GM23248 (cell line): ENCODE measurements at places on chromosomes 1 and 21. TPM values are rescaled to one million over a fixed set of nuclear protein-coding genes. Genes with fewer than 3 reads are reported as not detected.
A peak's percentile ranks its signal among the peaks of the same experiment; 100 is the strongest.

DNA sequence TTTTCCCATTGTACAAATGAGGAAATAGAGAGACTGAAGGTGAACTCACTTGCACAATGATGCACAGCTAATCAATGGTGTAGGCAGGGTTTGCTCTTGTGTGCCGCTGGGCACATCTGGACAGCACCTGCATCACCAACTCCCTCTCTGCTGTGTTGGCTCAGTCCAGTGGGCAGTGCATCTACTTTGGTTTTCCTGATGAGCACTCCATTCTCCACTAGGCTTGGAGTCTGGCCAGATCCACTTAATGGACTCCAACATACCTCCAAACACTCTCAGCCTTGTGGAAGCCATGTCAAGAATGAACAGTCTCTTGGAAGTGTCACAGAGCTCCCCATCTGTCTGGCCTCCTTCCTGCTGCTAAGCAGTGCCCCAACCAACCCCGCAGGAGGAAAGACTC lies 152.2 kb downstream of the HIVEP3 start:
- no peak for DNase-seq

DNA sequence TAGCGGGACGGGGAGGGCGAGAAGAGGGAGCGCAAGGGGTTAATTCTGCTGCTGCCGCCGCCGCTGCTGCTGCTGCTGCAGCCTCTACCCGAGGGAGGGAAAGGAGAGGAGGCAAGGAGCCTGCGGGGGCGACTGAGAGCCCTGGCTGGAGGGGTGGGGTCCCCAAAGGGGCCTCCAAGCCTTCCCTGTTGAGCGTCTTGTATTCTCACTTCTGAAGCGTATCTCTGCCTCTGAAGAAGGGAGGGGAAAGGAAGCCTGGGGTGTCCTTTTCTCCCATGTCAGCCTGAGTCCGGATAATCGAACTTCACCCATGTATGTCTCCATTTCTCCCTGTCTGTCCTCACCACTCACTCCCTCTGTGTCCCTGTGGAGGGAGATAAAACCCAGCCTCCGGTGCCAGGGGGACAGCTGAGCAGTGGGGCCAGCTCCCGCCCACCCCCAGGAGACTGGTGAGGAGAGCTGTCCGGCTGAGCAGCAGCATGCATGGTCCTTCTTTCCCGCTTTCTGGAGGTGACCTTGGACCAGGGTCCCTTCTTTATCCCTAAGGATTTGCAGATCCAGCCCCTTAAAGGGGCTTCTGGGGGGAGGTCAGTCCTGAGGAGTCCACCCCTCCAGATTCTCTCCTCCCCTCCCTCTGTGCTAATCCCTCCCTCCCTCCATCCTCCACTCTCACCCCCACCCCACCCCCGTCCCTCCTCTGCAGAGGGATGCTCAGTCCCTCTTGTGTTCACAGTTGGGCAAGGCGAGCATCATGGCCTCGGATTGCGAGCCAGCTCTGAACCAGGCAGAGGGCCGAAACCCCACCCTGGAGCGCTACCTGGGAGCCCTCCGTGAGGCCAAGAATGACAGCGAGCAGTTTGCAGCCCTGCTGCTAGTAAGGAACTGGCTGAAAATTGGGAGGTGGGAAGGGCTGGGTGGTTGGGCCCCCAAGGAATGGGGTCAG lies 1.0 kb downstream of the NCDN start:
- peak; percentile 57 for DNase-seq

The KCNC4 gene
- polyA plus RNA-seq = 8.0 and 8.9 TPM in 2 replicates

The LIN28A gene
- polyA plus RNA-seq = 0.14 and 0.15 TPM in 2 replicates

The PROX1 gene
- polyA plus RNA-seq = 0.20 and 0.35 TPM in 2 replicates

- DNase-seq = no peak
Measured at GRCh38 chr1:167441222-167441621, 77.1 kb downstream of the CD247 start.

- no peak for DNase-seq
Measured at GRCh38 chr1:10939654-10940450, 72.6 kb upstream of the TARDBP start.

The RNF207 gene
- 6.2 and 8.6 TPM in 2 replicates for polyA plus RNA-seq

DNA sequence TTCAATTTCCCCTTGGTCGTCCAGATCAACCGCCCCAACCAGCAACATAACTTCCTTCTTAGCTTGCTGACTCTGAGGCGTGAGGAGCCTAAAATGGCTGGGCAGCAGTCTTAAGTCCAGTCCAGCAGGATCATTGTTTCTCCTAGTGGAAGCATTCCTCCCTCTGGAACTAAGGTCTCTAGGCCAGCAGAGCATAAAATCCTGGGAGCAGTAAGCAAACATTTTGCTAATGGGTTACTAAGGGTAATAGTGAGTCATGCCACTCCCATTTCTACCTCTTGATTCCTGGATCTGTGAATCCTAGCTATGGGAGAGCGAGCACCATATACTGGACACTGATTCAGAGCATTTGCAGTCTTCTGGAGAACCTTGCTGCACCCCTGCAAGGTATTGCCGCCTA lies 59.9 kb downstream of the ADSS2 start:
- DNase-seq = peak; percentile 30

GRCh38 chr1:75668813-75669212 lies 55.7 kb upstream of the ACADM start:
- no peak for DNase-seq

DNA sequence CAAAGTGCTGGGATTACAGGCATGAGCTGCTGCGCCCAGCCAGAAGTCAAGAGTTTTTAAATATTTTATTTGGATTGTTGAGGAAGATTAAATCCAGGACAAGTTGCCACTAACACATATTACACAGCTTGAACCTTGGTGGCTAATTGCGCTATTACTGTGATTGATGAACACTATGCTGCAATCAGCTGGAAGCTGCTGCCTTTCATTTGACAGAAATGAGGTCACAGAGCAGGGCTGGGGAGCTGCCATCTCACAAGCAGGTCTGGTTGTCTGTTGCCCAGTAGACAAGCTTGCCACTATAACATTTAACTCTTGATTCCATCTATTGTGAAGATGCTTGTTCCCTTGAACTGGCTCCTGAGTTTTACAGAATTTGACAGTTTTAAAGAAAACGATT lies 37.4 kb upstream of the NRDC start:
- peak; percentile 40 for DNase-seq

GRCh38 chr1:20725189-20726117 lies 7.0 kb downstream of the SH2D5 start:
- DNase-seq = peak; percentile 76

The ALPL gene
- polyA plus RNA-seq = 0.35 and 0.95 TPM in 2 replicates

GRCh38 chr1:25201006-25201405 lies 31.3 kb downstream of the SYF2 start:
- no peak for DNase-seq

GRCh38 chr1:181115368-181115684 lies 26.8 kb downstream of the IER5 start:
- no peak for DNase-seq

The FOXD3 gene
- not detected in 2 replicates for polyA plus RNA-seq

The MATN1 gene
- polyA plus RNA-seq = 0.11 TPM in 1 of 2 replicates, not detected in the other

- no peak for DNase-seq
Measured at GRCh38 chr1:13224480-13225060, 1.4 kb downstream of the PRAMEF18 start.
